Activated T-cell treated with anti-CD3 and anti-CD28 coated beads for 48 hours (primary cell): ENCODE measurements at places on chromosomes 13 and 19.
A peak's percentile ranks its signal among the peaks of the same experiment; 100 is the strongest.

DNA sequence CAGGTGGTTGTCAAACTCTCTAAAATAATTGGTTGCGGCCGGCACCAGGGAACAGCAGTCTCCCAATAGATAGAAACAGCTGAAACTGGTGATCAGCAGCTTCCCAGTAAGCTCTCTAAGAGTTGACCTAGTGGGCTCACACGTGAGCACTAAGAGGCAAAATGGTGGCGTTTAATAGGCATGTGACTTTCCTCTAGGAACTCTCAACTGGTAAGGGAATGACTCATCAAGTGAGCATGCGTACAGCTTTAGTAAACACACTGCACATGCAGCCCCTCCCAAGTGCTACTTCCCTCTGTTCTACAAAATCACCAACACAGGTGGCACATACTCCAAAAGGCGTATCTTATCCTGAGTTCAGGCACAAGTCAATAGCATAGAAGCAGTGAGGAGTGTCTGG is 41.7 kb downstream of the TNFSF11 start:
- no peak for DNase-seq

DNA sequence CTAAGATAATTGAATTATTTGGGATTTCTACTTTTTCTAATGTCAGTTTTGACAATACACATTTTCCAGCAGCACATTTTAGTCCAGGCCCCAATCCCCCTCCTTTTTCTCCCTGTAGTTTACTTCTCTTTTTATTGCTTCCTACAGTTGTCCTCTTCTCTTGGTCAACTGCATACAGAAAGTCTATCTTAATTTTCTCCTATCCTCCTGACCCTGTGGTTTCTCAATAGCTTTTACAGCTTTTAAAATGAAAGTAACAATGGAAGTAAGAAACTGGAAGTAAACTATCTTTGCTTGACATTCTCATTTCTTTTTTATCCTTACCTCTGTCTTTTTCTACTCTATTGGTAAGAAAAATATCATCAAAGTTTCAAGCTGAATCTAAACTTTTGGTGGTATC is 106.5 kb upstream of the OXGR1 start:
- no peak for DNase-seq

- DNase-seq: peak; percentile 57
Measured at GRCh38 chr19:9586764-9587163, 2.5 kb upstream of the ZNF121 start.

GRCh38 chr19:3304871-3305423 is 61.4 kb upstream of the NFIC start:
- DNase-seq: peak; percentile 67

DNA sequence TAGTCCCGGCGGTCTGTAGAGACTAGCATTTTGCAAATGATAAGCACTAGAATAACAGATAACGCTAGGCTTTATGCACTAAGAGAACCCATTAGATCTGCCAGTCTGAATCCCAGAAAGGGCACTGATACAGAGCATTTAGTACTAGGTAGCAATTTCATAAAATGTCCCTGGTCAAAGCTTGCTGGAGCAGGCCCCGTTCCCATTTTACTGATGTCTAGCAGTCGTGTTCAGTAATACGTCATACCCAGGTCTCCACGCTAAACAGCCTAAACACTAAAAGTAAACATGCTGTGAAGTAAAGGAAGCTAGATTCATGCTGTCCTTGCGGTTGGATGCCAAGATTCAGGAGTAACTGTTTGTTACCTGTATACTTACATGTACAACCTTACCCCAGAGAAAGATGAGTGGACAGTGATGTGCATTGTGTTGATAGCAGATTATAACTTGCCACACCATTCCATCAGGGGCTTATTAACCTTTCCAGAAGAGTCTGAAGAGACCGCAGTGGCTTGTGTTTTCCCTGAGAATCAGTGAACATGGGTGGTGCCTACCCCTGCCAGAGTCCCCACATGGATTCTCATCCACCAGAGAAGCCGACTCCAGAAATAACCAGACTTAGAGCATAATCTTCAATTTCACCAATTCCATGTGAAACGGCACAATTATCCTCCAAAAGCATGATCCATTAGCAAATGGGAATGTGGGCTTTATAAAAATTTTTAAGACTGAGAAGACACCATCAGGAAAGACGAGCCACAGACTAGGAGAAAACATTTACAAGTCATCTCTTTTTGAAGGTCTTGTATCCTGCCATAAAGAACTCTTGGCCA is 3.4 kb upstream of the RPS11 start:
- no peak for DNase-seq

GRCh38 chr19:38952395-38953165 is 21.8 kb downstream of the MRPS12 start:
- no peak for DNase-seq

- no peak for DNase-seq
Measured at GRCh38 chr13:78190296-78190695, 271.7 kb upstream of the EDNRB start.

- DNase-seq: no peak
Measured at GRCh38 chr19:16014923-16015804, 61.1 kb upstream of the TPM4 start.

DNA sequence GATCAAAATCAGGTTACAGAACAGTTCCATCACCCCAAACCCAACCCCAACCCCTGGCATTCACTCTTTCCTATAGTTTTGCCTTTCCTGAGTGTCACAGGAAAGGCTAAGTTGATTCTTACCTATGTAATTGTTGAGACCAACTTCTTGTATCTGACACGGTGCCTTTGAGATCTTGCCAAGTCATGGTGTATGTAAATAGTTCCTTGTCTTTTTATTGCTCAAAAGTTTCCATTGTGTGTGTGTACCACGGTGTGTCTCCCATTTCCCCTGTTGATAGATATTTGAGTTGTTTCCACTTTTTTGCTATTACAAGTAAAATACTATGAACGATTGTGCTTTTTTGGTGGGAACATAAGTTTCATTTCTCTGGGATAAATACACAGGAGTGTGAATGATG is 3.3 kb upstream of the IGFL2 start:
- DNase-seq: no peak

DNA sequence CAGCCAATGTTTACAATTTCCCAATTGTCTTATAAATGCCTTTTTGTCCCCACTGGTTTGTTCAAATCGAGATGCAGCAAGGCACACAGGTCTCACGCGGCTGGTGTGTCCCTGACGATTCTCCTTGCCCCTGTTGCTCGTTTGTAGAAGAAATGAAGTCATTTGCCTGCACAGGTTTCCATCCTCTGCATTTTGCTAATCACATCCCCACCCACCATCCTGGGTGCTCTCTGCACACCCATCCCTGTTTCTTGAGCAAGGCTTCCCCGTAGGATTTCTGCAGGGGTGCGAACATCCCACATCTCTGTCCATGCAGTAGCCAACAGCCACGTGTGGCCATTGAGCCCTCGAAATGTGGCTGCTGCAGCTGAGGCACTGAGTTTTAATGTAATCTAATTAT is 59.8 kb upstream of the SOX1 start:
- DNase-seq: no peak

DNA sequence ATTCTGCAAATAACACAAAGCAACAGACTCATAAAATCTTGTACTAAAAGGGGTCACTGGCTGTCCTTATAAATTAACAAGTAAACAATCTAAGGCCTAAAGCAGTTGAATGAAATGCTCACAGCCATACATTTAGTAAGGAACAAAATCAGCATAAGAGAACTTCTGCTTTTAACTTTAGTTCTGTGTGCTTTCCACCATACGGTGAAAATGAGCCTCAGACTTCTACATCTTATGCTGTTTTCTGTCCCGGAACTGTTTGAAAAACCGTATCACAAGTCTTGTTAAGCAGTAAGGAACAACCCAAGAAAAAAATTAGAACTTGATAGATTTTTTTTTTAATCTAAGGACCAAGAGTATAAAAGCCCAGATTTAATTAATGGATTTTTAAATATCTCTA is 549.1 kb upstream of the MIR17HG start:
- DNase-seq: no peak

DNA sequence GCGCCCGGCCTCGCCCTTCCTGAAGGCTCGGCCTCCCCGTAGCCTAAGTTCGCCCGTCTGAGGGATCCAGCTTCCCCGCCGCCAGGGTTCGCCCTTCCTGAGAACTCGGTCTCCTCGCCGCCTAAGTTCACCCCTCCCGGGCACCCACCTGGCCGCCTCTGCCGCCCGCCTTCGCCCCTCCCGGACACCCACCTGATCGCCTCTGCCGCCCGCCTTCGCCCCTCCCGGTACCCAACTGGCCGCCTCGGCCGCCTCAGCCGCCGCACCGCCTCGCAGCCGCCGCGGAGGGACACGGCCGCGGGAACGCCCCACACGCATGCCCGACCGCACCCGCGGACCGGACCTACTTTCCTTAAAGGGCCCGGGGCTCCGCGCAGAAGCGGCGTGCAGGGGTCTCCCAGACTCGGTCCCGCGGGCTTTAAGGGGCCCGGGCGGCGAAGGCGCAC is at the start of gene MOB3A:
MOB3A (minus strand) TSS at position 293 of the 446 bp plus-strand sequence. CDS start 17,766 bp downstream, outside the sequence.
- DNase-seq: peak; percentile 87
